Foreskin fibroblast (primary cell): ENCODE measurements at places on chromosomes 7 and 10.
A peak's percentile ranks its signal among the peaks of the same experiment; 100 is the strongest.

DNA sequence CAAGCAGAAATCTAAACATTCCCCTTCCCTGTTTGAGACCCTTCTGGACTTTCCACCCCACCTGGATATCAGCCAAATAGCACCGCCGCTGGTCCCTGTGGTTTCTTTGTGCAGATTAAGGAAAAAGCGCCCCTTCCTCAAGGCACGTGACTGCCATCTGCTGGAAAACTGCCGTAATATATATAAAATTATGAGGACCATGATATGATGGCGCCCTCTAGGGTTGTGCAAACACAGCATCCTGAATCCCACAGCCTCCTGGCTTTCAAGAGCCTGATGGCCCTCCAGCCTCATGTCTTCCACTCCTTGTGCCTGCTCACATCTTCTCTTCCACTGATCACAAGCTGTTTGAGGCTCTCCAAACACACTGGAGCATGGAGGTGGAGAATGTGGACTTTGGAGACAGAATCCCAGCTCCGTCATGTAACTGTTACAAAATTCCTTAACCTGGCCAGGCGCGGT lies 121.3 kb downstream of the MYL10 start:
- peak; percentile 60 for DNase-seq

DNA sequence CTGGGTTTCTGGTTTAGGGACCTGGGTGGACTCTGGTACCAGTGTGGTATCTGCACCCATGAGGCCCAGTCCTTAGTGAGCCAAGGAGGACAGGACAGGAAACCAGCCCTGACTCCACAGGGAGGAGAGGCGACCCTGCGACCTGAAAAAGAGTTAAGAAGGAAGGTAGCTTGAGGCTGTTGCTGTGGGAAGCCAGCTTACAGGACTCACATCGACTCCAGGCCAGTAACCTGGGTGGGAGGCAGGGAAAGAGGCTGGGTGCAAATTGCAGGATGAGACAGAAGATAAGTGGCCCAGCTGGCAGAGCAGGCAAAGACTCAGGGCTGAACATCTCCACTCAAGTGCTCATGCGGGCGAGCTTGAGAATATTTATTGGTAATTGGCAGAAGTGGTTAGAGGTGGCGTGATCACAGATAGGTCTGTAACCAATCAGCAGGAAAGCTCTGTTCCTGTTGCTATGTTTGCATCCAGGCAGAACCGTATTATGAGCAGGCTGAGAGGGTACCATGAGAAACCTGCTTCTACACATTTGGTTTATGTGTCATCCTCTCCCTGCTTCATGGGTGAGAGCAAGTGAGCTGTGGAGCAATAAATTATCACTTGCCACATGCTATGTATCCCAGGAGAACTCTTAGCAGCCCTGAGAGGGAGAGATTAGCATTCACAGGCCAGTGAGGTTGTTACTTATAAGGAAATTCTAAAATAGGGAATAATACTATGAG lies 11.0 kb downstream of the TLL2 start:
- no peak for DNase-seq

DNA sequence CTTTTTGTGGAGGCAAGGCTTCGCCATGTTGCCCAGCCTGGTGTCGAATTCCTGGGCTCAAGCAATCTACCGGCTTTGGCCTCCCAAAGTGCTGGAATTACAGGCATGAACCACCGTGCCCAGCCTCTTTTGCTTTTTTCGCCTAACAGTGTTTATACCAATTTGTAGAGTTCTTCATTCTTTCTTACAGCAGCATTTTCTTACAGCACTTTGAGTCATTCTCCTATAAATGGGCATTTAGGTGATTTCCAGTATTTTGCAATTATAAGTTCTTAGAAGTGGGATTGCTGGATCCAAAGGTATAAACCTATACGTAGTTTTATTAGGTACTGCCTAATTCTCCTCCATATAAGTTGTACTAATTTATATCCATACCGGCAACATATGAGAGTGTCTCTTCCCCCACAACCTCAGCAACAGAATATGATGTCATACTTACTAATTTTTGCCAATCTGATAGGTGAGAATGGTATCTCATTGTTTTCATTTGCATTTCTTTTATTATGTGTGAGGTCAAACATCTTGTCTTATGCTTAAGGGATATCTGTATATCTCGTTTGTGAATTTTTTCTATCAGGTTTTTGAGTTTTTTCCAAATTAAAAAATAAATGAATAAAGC lies 39.1 kb downstream of the SUFU start:
- peak; percentile 20 for DNase-seq

- no peak for DNase-seq
Observed at GRCh38 chr10:79285315-79286197, 61.7 kb upstream of the PPIF start.

GRCh38 chr7:37061849-37062559 lies 337.7 kb upstream of the AOAH start:
- no peak for DNase-seq

DNA sequence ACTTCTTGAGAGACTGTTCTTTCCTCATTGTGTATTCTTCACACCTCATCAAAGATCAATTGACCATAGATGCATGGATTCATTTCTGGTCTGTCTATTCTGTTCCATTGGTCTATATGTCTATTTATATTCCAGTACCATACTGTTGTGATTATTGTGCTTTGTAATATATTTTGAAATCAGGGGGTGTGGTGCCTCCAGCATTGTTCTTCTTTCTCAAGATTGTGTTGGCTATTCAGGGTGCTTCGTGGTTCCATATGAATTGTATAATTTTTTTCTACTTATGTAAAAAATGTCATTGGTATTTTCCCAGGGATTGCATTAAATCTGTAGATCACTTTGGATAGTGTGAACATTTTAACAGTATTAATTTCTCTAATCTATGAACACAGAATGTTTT lies 106.5 kb downstream of the EPC1 start:
- no peak for DNase-seq

GRCh38 chr10:1440897-1441296 lies 296.4 kb downstream of the ADARB2 start:
- DNase-seq = no peak

DNA sequence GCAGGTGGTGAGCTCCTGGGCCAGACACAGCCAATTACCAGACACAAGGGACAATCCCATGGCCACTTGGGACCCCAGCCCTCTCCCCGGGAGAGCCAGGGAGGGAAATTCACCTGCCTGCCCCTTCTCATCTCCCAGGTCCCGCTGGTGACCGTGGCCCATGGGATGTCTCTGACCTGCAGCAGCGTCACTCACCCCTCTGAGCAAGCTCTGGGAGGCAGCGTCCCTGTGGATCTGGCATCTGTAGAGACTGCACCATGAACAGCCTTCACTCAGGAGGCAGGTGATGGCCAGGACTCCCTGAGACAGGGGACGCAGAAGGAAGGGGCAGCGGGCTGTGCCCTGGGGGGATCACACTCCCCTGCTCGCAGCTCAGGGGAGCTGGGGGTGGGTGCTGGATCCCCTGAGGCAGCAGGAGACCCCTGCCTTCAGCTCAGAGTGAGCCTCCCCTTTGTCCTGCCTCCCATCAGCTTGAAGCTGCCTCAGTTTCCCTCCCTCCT lies 90.8 kb downstream of the FOXL3 start:
- no peak for DNase-seq

DNA sequence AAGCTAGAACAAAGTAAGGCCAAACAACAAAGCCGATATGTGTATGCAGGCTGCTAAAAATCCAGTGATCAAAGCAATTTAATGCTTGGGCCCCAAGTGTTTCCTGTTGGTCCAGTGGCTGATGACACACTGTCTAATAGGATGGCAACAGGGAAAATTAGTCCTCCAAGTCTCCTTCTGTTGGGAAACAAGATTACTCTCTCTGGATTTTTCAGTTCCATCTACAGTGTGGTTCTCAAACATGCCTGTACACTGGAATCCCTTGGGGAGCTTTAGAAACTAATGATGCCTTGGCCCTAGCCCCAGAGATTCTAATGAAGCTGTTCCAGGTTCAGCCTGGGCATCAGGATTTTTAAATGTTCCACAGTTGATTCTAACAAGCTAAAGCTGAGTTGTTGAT lies 198.7 kb downstream of the AHR start:
- DNase-seq = no peak

DNA sequence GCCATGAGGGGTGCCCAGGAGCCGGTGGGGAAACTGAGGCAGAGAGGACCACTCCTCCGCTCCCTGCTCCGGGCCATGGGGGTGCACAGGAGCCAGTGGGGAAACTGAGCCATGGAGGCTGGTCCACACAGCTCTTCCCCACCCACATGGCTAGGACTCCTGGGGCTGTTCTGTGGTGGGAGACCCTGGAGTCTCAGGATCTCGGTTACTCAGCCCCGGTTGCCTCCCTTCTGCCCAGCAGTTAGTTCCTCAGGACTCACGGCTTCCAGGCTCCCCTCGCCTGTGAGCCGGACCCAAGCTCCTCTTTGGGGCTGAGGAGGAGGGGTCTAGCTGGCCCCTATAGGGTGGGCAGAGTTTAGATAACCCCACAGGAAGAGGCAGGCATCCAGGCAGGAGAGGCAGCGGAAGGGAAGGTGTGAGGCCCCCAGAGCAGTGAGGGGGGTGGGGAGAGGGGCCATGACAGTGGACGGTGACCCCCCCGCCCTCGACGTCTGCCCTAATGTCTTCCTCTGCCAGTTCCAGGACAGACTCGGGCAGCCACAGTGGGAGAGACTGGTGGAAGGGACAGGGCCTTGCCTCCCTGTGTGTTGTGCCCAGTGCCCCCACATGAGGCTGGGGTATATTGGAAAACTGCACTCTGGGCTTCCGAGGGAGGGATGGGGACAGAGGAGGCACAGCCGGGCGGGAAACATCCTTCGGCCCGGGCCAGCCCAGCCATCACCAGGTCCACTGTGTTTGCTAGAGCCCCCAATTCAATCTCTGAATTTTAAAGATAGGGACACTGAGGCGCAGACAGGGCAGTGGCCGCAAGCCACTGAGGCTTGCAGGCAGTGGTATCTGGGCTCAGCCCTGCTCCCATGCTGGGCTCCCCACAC lies 4.3 kb downstream of the ELFN1 start:
- DNase-seq = no peak

GRCh38 chr10:123392182-123392963 lies 238.2 kb downstream of the BUB3 start:
- no peak for DNase-seq
